ENCODE measurements at places on chromosomes 1 and 21.

GRCh38 chr21:40803101-40803500 is 43.9 kb downstream of the DSCAM start:
- no peak for DNase-seq

DNA sequence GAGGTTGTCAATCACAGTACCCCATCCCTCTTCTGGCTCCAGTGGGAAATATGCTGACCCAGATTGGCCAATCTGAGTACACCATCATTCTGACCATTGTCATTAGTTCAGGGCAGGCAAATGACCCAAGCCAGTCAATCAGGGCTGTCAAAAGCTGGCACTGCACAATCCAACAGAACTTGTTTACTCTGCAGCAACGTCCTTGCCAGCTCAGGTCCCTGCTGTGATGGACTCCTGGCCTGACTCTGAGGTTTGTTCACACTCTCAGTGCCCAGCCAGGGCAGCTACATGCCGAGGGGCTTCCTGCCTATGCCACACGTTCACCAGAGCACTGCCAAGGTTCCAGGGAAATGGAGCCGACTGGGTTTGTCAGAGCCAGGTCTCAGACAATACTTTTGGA is 14.7 kb upstream of the OVAAL start:
- DNase-seq = no peak

DNA sequence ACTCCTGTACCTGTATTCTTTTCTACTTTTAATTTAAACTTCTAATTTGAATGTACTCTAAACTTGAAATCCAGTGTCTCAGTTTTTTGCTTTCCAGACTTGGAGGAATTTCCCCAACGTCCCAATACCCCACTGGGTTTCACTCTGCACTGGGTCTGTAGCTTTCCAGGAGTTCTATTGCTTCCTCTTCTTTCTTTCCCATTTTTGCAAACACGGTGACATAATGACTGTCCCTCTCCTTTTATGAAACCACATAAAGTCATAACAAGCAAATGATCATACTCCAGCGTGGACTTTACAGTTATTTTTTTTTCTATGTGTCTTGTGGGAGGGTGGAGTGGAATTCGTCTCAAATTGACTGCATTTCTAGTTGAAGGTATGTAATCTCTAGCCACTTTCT is 97.1 kb downstream of the FASLG start:
- no peak for DNase-seq

DNA sequence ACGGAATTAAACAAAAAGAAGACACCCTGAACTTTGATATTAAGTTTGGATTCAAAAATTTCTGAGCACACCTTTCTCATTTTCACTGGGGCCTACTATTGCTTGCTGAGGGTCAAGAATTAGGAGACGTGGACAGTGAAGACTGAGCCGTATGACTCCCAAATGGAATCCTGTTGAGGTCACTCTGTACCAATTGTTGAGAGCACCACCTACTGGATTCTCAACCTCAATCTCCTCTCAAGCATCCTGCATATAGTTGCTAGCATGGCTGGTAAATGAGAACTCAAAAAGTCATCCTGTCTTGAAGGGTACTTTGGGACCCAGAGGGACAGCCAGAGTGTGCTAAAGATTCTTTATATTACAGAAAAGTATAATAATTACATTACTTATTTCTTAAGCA is 20.2 kb upstream of the MTR start:
- no peak for DNase-seq

- no peak for DNase-seq
Measured at GRCh38 chr1:84467298-84467697, 11.8 kb upstream of the RPF1 start.

GRCh38 chr1:61163355-61163754 is 81.0 kb downstream of the NFIA start:
- DNase-seq = no peak

GRCh38 chr1:67469431-67469830 is 39.2 kb upstream of the SERBP1 start:
- no peak for DNase-seq

DNA sequence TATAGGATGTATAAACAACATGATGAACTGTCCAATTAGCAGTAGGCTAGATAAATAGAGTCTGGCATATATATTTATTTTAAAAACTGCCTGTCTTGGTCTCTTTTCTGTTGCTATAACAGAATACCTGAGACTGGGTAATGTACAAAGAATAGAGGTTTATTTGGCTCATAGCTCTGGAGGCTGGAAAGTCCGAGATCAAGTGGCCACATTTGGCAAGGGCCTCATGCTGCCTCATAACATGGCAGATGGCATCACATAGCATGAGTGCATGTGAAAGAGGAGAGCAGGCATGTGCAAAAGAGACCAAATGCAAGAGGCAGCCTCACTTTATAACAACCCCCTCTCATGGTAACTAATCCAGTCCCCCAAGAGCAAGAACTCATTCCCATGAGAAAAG is 6.0 kb downstream of the STYXL2 start:
- no peak for DNase-seq

GRCh38 chr21:20646431-20647165 is 351.6 kb upstream of the NCAM2 start:
- DNase-seq = no peak

GRCh38 chr1:197402189-197402588 is 134.1 kb downstream of the CRB1 start:
- no peak for DNase-seq

- no peak for DNase-seq
Measured at GRCh38 chr21:45085700-45086099, 11.3 kb downstream of the ADARB1 start.

GRCh38 chr1:36170643-36171412 is 14.9 kb downstream of the MAP7D1 start:
- no peak for DNase-seq

DNA sequence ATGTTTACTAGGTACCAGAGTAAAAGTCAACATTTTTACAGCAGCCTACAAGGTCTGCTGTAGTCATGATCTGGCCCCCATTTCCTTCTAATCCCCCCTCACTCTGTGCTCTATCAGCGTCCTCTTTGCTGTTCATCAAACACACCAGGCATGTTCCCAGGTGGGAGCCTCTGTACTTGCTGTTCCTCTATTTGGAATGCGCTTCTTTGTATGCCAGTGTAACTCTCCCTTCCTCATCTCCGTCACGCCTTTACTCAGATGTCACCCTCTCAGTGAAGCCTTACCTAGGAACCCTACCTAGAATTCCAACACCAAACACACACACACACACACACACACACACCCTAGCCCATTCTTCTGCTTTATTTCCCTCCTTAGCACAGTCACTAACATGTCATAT is 21.0 kb downstream of the TP53BP2 start:
- DNase-seq = no peak

- DNase-seq = no peak
Measured at GRCh38 chr1:221815660-221816059, 73.8 kb upstream of the DUSP10 start.

DNA sequence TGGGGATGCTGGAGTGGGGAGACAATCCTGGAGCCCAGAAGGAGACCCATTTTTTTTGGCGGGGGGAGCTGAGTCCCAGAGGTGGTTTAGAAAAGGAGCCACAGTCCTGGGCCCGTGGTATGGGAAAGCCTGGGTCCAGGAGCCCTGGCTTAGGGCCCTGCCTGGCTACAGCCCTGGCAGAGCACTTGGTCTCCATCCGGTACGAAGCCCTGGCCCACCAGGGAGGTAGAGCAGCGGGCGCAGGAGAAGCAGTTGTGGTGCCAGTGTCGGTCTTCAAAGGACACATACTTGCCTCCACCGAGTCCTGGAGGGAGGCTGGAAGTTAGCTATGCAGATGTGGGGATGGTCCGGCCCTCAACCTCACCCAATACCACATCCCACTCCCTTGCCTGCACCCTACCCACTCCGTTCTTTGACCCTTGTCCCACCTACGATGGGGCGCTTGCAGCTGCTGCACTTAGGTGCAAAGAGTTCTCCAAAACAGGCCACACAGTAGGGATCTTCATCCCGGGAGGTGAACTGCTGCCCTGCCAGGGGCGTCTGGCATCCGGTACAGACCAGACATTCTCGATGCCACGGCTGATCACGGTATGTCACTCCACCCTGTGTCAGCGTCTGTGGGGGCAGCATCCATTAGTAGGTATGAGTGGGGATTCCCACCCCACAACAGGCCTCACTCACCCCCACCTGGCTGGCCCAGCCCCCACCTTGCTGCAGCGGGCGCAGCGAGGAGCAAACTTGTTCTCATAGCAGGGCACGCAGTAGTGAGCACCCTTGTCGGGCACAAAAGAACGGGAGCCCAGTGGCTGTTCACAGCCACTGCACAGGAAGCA is 7.7 kb upstream of the SF3A3 start:
- no peak for DNase-seq

- DNase-seq = peak; percentile 61
Measured at GRCh38 chr1:203915811-203916210, 54.4 kb downstream of the SNRPE start.

Measured in HFFc6 (cell line).